GM04503 (cell line): ENCODE measurements at places on chromosomes 7 and 10.

DNA sequence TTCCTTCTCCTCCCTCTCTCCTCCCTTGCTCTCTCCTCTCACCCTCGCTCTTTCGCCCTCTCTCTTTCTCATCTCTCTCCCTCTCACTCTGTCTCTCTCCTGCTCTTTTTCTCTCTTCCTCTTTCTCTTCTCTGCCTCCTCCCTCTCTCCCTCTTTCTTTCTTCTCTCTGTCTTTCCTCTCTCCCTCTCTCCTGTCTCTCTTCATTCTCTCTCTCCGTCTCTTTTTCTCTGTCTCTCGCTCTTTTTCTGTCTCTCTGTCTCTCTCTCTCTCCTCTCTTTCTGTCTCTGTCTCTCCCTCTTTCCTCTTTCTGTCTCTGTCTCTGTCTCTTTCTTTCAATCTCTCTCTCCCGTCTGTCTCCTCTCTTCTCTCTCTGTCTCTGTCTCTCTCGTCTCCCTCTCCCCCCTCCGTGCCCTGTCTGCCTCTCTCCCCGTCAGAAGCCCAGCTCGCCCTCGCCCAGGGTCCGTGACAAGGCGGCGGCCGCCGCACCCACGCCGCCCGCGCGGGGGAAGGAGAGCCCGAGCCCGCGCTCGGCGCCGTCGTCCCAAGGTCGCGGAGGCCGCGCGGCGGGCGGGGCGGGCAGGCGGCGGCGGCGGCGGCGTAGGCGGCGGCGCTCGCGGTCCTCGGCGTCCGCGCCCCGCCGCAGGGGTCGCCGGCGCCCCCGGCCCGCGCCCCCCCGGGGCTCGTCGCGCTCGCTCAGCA lies 21.3 kb upstream of the HSPB1 start:
- DNase-seq, result no peak

- DNase-seq, result no peak
These were observed 7.9 kb upstream of the ATE1 start for GRCh38 chr10:121935702-121936101.

DNA sequence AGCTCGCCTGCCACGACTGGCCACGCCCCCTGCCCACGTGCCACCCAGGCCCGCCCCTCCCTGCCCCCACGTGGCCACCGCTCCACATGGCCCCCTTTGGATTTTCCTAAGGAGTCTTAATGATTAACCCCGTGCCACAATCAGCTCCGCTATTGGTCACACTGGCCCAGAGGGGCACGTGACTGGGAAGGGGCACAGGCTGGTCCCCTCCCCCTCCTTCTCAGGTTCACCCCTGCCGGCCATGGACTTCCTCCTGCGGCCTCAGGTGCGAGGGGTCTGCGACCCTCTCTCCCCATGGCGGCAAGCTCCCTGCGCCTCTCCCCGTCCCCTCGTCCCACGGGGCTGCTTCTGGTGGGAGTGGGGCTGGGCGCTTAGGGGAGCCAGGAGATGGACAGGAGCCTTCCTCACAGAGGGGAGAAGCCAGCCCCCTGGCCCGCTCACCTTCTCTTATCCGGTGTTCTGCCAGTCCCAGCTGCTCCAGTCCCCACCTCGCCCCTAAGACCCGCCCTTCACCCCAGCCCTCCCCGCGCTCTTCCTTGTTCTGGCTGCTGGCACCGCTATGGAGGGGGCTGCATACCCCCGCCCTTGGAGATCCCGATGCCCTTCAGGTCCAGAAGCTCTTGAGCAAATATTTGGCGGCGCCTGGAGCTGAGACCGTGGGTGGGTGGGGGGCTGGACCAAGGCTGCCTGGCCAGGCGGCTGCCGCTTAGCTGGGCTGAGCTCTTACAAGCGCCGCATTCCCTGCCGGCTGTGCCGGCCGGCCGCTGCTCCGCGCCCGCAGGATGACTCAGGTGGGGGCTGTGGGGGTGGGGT lies 3.2 kb downstream of the SLC4A2 start:
- no peak for DNase-seq

DNA sequence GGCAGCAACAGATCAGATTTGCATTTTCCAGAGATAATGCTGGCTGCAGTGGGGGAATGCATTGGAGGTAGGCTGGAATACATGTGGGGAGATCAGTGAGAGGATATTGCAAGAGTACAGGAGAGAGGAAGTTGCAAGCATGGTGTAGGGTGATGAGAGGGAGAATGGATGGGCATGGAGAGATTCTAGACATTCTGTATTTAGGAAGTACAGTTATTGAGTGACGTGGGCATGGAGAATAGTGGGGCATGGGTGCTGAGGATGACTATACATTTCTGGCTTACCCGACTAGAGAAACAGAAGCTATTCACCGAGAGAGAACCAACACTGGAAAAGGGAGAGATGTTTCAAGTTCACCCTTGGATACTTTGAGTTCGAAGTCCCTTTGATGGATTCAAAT lies 116.9 kb upstream of the SVIL start:
- no peak for DNase-seq

GRCh38 chr7:116698396-116698795 lies 26.4 kb downstream of the MET start:
- DNase-seq, result no peak

DNA sequence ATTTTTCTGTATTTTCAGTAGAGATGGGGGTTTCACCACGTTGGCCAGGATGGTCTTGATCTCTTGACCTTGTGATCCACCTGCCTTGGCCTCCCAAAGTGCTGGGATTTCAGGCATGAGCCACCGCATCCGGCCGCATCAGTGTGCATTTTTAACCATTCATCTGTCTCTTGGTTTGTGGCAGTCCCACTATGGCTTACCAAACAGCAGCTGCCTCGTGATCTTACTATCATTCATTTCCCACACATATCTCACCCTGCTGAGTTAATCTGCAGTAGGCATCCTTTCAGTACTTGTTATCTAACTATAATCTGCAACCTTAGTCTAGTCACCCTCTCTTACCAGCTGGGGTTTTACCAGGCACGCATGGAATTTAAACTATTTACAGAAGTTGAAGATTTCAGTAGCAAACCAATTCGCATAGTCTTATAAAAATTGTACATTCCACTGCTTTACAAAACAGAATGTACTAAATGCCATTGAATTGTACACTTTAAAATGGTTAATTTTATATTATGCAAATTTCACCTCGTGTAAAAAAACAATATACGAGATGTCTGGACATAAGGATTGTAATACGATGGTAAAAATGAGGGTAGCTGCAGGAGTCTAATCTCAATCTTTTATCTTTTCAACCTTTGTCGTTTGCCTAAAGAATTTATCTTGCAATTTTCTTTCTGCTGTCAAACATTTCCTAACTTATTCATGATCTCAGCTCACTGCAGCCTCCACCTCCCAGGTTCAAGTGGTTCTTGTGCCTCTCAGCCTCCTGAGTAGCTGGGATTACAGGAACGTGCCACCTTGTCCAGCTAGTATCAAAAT lies 4.6 kb upstream of the TBC1D12 start:
- no peak for DNase-seq

DNA sequence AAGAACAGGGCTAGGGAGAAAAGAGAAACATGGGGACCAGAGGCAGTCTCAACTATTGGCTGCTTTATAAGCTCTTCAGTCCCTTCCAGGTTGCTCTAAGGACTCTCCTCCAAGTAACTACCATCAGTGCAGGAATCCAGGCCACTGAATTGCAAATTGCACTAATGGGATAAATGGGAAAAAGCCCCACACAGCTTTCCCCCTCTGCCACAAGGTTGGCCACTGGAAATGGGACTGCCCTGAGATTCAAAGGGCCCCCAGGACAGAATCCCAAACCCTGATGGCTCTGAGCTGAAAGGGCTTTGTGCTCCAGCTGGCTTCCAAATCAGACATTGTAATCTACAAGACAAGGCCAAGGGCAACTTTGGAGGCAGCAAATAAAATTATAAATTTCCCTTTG lies 633.2 kb downstream of the ACTR3B start:
- DNase-seq, result no peak

DNA sequence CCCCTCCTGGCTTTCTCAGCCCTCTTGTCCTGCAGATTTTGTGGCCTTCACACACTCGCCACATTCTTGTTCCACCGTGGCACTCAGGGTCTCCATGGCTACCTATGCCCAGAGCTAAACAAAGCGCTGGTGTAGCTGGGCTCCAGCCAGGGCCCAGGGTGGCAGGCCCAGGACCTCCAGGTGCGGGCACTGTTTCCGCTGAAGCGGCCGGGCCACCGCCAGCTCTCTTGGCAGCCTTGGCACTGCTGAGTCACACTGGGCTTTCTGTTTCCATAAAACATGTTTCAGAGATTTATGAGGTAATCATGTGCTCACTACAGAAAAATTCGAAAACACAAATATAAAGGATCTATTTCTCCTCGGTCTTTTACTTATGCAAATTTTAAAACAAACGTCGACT lies 51.3 kb downstream of the AOC1 start:
- peak; percentile 11 for DNase-seq

GRCh38 chr10:22712956-22713852 lies 1.2 kb downstream of the PIP4K2A start:
- DNase-seq, result no peak

DNA sequence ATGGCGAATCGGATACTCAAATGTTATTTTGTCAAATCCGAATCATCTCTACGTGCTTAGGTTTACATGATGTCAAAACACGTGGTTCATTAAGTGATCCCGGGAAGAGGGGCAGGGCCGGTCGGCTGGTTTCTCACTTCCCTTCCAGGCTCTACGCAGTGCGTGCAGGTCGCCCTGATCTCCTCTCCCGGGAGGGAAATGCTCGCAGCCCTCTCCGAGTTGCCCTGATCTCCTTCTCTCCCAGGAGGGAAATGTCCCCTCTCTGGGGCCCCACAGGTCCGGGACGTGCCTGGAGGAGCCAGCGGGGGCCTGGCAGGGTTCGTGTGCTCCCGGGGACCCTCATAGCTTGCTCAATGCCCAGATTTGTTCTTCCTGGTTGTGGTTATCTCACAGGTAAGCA lies 202.7 kb downstream of the DNAJB6 start:
- no peak for DNase-seq

GRCh38 chr10:30596013-30596412 lies 33.5 kb downstream of the LYZL2 start:
- DNase-seq, result no peak

DNA sequence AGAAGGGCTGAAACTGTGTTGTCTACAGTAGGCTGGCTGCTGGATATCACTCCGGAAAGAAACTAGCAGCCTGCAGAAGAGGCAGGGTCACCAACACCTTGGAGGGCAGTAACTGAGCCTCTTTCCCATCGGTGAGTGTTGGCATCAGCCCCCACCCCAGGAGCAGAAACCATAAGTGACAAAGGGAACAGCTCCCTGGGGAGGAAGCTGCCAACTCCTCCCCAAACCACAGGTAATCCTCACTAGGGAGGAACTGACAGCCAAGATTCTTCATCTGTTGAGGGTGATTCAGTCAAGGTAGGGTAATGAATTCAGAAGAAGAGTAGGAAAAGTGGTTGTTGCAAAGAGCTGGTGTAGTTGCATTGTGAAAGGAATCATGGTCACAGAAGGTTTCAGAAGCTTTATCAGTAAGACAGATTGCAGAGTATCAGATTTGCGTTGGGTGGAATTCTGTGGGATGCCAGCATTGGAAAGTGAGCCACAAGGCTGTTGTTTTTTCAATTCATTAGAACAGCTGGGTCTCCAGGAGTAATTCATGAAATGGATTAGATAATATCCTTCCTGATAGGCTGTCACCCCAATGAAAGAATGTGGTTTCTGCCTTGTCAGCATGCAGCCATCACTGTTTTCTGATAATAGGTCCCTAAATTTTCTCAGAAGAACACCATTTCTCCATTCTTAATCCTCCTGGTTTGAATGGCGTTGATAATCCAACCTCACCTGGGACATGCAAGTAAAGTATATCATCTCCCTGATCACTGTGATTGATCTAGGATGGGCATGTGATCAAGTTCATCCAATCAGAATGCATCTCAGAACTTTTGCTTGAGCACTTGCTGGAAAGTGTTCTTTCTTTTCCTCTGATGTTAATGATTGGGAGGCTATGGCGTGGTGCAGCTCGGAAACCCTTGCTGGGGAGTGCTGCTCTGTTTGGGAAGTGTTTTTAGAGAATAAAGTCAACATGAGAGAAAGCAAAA lies 75.0 kb upstream of the CTBP2 start:
- no peak for DNase-seq

DNA sequence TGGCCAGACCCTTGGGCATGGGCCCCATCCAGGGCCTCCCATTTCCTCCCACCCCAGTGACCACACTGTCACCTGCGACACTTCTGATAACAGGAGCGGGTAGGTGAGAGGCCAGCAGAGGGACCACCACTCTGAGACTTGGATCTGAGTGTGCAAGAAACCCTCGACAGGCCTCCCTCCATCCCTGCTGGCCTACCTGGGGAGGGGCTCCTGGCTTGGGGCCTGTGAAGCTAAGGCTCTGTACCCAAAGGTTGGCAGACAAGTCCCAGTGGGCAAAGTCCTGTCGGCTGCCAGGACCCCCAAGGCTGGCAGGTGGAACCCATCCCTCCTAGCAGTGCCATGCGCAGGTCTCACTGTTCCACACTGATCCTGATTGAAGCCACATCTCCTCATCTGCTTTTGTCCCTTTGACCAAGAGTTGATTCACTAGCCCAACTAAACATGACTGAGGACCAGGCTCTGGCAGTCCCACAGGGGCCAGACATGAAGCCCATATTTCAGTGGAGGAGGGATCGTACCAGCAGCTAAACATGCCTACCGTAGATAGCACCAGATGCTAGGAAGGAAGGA lies 1.2 kb upstream of the PGAM2 start:
- DNase-seq, result no peak

GRCh38 chr7:129264534-129264933 lies 39.7 kb downstream of the AHCYL2 start:
- no peak for DNase-seq

DNA sequence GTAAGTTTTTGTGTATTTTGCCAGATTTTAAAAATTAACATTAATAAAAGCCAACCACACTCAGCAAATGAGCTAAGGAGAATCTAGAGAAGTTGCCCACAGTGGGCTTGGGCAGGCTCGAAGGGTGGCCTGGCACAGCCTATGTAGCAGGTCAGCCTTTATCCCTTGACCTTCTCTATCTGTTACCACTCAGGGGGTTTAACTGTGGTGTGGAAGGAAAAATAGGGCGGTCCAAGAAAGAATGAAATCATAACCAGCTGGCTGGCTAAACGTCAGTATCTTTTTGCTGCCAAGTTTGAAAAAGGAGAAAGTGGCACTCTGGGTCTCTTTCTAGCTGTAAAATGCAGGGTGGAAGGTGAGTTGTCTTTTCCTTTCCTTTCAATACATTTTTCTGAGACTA lies 130.3 kb upstream of the ASAH2 start:
- DNase-seq, result no peak

GRCh38 chr7:42198974-42199668 lies 37.9 kb downstream of the GLI3 start:
- DNase-seq, result peak; percentile 80
